Myometrial cell (primary cell): ENCODE measurements at places on chromosomes 2 and 18. TPM values are rescaled to one million over a fixed set of nuclear protein-coding genes. Genes with fewer than 3 reads are reported as not detected.

DNAJC5G gene
- not detected in 2 replicates for total RNA-seq

NOL4 gene
- total RNA-seq, result not detected in 2 replicates

SLC20A1 gene
- total RNA-seq, result 226 and 235 TPM in 2 replicates

IRS1 gene
- total RNA-seq, result 27.7 and 31.4 TPM in 2 replicates

ANKRD62 gene
- not detected in 2 replicates for total RNA-seq

CD8B gene
- total RNA-seq, result not detected in 2 replicates

UGGT1 gene
- total RNA-seq, result 41.5 and 62.2 TPM in 2 replicates

ZNF396 gene
- 0.89 TPM in 1 of 2 replicates, not detected in the other for total RNA-seq

GNLY gene
- not detected in 2 replicates for total RNA-seq

SOX11 gene
- total RNA-seq, result 0.18 and 0.29 TPM in 2 replicates

RNU2-63P gene
- not detected in 2 replicates for total RNA-seq

PPP1R1C gene
- total RNA-seq, result 0.29 TPM in 1 of 2 replicates, not detected in the other

SLC9A4 gene
- total RNA-seq, result not detected in 2 replicates

ALPG gene
- total RNA-seq, result not detected in 2 replicates

ADAM23 gene
- 2.7 and 4.0 TPM in 2 replicates for total RNA-seq

XIRP2 gene
- not detected in 2 replicates for total RNA-seq

CRYGD gene
- not detected in 2 replicates for total RNA-seq

ERBB4 gene
- total RNA-seq, result not detected in 2 replicates

AGXT gene
- not detected in 2 replicates for total RNA-seq

DNER gene
- 3.2 and 5.8 TPM in 2 replicates for total RNA-seq

CD302 gene
- total RNA-seq, result 7.5 and 8.5 TPM in 2 replicates

DGUOK gene
- 105 and 107 TPM in 2 replicates for total RNA-seq

GPR35 gene
- total RNA-seq, result not detected in 2 replicates

ZSWIM2 gene
- not detected in 2 replicates for total RNA-seq

SP140L gene
- 7.2 and 23.4 TPM in 2 replicates for total RNA-seq

TMEM37 gene
- total RNA-seq, result 3.2 and 4.1 TPM in 2 replicates

PFN4 gene
- total RNA-seq, result 1.1 and 2.0 TPM in 2 replicates

TTLL4 gene
- 6.6 and 9.6 TPM in 2 replicates for total RNA-seq

RNF144A gene
- 8.5 and 10.7 TPM in 2 replicates for total RNA-seq

NEB gene
- total RNA-seq, result not detected in 2 replicates

ATP8B1 gene
- 8.9 and 9.2 TPM in 2 replicates for total RNA-seq

REG3A gene
- total RNA-seq, result not detected in 2 replicates

ANXA4 gene
- 38.8 and 44.4 TPM in 2 replicates for total RNA-seq

PECR gene
- 12.2 and 17.9 TPM in 2 replicates for total RNA-seq

CPLX4 gene
- total RNA-seq, result not detected in 2 replicates

B4GALT6 gene
- total RNA-seq, result 1.2 and 3.9 TPM in 2 replicates

COLEC11 gene
- 0.89 TPM in 1 of 2 replicates, not detected in the other for total RNA-seq

MOGAT1 gene
- not detected in 2 replicates for total RNA-seq

LYPD6B gene
- not detected in 2 replicates for total RNA-seq

ASB18 gene
- total RNA-seq, result not detected in 2 replicates

GKN1 gene
- total RNA-seq, result not detected in 2 replicates

UGP2 gene
- 117 and 132 TPM in 2 replicates for total RNA-seq

SAG gene
- not detected in 2 replicates for total RNA-seq

ATOH8 gene
- total RNA-seq, result 1.2 and 7.4 TPM in 2 replicates
